Ecto neural progenitor cell (in vitro differentiated cells): ENCODE measurements at places on chromosomes 16 and 17.

DNA sequence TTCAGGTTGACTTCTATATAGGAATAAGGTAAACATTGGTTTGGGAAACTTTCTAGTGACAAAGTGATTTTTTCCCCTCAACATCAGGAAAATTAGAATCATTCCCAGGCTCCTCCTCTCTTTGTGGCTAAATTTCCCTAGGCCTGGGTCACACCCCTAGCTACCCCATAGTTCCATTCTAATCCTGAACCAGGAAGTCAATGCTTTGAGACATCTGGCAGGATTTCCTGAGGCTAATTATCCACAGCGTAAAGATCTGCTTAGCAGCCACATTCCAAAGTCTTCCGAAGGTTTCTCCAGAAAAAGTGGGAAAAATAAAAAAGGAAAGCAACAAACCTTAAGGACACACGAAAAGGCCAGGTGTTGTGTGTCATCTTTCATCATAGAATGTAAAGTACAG is 60.3 kb upstream of the CORO6 start:
- DNase-seq = peak; percentile 55

DNA sequence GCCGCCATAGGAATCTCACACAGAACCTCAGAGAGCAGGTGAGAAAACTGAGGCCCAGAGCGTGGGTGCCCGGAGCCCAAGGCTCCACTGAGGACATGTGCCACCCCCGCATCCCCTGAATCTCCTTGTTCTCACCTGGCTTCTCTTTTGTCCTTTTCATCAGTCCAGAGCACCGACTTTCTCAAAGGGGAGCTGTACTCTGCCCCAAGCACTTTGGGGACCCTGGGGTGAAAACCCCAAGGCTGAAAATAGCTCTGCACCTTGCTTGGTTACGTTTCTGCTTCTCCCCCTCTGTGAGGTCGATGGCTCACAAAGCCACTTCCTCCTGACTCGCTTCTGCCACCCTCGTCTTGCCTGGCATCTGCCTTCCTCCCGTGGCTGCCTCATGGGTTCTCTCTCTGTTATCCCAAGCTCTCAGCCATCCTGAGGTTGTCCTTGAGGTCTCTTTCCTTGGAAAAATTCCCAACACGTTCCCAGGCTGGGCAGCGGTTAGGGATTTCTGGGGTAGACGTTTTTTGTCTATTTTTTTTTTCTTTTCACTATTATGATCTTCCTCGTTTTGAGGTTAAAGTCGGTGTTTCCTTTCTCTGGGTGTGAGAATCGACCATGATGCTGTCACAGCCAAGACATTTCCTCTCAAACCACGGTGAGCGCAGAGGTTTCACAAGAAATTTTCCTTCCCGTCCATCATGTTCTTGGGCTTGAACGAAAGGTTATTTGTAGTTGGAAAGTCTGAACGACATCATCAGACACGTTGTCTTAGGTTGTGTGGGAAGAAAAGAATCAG is 37.2 kb downstream of the IRF8 start:
- DNase-seq = no peak

DNA sequence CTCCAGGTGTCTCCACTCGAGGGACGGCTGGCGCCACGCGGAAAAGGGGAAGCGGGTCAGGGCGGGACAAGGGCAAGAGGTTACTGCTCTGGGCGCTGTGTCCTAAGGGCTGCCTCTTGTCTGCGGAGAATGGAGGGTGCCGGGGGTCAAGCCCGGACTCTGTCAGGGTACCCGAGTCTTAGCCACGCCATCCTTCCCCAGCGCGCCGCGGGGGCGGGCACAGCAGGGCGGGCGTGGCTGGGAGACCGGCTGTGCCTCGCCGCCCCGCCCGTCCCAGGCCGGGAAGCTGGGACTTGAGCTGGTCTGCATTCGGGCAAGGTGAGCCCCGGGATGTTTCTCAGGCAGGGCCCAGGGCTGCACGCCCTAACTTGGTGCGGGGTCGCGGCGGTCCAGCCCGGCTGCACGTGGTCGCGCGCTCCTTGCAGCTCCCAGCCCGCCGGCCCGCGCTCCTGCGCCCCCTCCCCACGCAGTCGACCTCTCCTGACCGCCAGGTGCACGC is 6.2 kb upstream of the ACTG1 start:
- DNase-seq = peak; percentile 77

GRCh38 chr17:68694791-68695485 is 93.8 kb upstream of the FAM20A start:
- no peak for DNase-seq

GRCh38 chr16:72468582-72468981 is 296.6 kb upstream of the PMFBP1 start:
- DNase-seq = no peak

- DNase-seq = no peak
These were observed 6.2 kb downstream of the FUS start for GRCh38 chr16:31186176-31186575.

- DNase-seq = no peak
These were observed 338.9 kb upstream of the C16orf82 start for GRCh38 chr16:26727848-26728247.

- no peak for DNase-seq
These were observed 48.0 kb downstream of the SMPD3 start for GRCh38 chr16:68400083-68400923.

GRCh38 chr17:47928415-47928814 is 13.0 kb upstream of the PNPO start:
- no peak for DNase-seq

GRCh38 chr17:78154903-78155811 is 9.0 kb downstream of the C17orf99 start:
- DNase-seq = no peak

- no peak for DNase-seq
These were observed 63.0 kb downstream of the GSG1L start for GRCh38 chr16:28000314-28001169.

- no peak for DNase-seq
These were observed 414 bp downstream of the DUSP14 start for GRCh38 chr17:37490022-37490587.

- no peak for DNase-seq
These were observed 6.4 kb downstream of the FCSK start for GRCh38 chr16:70460737-70461261.

GRCh38 chr17:42855048-42855596 is 4.1 kb downstream of the AOC3 start:
- DNase-seq = no peak

GRCh38 chr16:83530293-83530692 is 277.5 kb upstream of the HSBP1 start:
- no peak for DNase-seq

- DNase-seq = no peak
These were observed 20.8 kb upstream of the LRRC37A3 start for GRCh38 chr17:64940055-64940454.

GRCh38 chr17:2137342-2138098 is 82.6 kb downstream of the HIC1 start:
- peak; percentile 72 for DNase-seq
